Effector memory CD4-positive, alpha-beta T cell (primary cell): ENCODE measurements at places on chromosomes 12 and 14.

DNA sequence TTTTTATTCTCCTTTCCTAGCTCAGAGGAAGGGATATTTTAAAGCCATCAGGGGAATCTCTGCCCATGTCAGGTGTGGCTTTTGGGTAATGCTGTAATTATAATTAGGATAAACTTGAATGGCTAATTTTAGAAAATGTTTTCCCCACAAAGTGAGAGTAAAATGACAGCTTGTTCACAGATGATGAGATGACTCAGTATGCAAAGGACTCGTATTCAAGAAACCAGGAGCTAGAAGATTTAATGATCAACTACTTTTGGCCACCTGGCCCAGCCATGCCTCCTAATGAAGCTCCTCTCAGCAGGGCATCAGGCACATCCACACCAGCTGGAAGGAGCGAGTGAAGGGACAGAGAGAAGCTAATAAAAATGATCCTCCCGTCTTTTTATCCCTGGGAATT lies 29.0 kb upstream of the PLEKHG7 start:
- no peak for DNase-seq

- no peak for DNase-seq
These were observed 103.1 kb downstream of the SMOC1 start for GRCh38 chr14:69982220-69982839.

- no peak for DNase-seq
These were observed 42.7 kb downstream of the DBX2 start for GRCh38 chr12:45008211-45008610.

DNA sequence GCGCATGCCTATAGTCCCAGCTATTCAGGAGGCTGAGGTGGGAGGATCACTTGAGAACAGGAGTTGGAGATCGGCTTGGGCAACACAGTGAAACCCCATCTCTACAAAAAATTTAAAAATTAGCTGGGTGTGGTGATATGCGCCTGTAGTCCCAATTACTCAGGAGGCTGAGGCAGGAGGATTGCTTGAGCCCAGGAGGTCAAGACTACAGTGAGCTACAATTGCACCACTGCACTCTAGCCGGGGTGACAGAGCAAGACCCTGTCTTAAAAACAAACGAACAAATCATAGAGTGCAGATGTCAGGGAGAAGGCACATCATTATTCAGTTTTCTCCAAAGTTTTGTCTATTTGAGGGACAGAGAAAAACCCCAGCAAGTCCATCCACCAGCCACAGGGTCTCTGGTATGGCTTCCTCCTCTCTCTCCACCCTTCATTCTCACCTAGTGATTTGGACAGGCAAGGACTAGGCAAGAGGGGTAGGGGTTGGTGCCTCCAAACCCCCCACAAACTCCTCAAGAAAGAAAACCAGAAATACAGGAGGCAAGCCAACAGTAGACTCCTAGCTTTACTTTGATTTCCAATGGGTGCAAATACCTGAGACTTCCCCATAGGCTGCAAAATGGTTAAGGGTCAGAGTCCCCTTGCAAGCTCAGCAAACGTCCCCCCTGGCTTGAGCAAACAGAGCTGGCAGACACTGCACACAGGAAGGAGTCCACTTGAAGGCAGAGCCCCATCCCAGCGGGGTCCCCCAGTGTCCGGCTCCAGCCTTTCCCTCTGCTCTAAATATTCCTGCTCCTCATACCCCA lies 26.5 kb upstream of the RPLP0 start:
- DNase-seq, result no peak
